ENCODE measurements at places on chromosomes 7 and 10.

GRCh38 chr7:11082552-11083213 lies 109.0 kb downstream of the PHF14 start:
- no peak for DNase-seq

GRCh38 chr10:88260329-88261051 lies 322.6 kb downstream of the RNLS start:
- no peak for DNase-seq

- no peak for DNase-seq
Observed at GRCh38 chr7:135204876-135205275, 6.5 kb downstream of the WDR91 start.

DNA sequence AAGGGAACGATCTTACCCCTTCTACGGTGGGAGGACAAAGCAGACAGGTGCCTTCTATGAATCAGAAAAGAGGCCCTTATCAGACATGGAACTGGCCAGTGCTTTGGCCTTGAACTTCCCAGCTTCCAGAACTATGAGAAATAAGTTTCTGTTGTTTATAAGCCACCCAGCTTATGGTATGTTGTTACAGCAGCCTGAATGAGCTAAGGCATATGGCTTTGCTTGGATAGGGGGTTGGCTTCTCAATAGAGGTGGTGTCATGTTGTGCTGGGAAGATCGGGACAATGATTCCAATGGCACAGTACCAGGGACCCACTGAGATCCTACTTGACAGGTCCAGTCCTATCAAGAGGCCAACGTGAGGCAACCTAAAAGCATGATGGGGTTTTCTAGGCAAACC lies 183.4 kb upstream of the BMPER start:
- no peak for DNase-seq

- no peak for DNase-seq
Observed at GRCh38 chr10:133028158-133028557, 59.6 kb upstream of the ADGRA1 start.

Measured in brain pericyte (primary cell).